ENCODE measurements at places on chromosomes 7 and 10. TPM values are rescaled to one million over a fixed set of nuclear protein-coding genes. Genes with fewer than 3 reads are reported as not detected.

The GLCCI1 gene
- 44.3 TPM for total RNA-seq

The PAX4 gene
- total RNA-seq, result not detected

The MMRN2 gene
- 1.3 TPM for total RNA-seq

The NPSR1 gene
- total RNA-seq, result not detected

The EVX1 gene
- total RNA-seq, result 0.28 TPM

The INSYN2A gene
- total RNA-seq, result 0.09 TPM

DNA sequence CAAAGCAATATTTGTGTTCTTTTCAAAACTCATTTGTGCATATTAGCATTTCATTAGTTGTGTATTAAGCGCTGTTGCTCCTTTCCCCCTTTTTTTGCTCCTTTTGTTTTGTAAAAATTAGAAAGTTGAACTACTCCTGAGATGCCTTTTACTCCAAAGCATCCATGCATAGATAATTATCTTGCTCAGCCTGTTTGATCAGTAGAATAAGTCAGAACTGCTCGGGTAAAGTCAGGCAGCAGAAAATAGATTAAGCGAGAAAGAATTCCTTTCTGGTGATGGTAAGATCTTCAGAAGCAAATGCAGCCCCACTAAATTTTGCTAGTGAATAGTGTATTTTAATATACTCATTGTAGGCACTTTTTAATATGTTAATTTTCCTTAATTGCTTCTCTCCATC, 227.1 kb downstream of the TEX36 start:
- no peak for DNase-seq

GRCh38 chr10:79311581-79312407, 35.5 kb upstream of the PPIF start:
- DNase-seq, result no peak

GRCh38 chr10:118712080-118712479, 42.7 kb downstream of the CACUL1 start:
- no peak for DNase-seq

- peak; percentile 87 for DNase-seq
Measured at GRCh38 chr10:71475243-71475871, 78.6 kb downstream of the CDH23 start.

DNA sequence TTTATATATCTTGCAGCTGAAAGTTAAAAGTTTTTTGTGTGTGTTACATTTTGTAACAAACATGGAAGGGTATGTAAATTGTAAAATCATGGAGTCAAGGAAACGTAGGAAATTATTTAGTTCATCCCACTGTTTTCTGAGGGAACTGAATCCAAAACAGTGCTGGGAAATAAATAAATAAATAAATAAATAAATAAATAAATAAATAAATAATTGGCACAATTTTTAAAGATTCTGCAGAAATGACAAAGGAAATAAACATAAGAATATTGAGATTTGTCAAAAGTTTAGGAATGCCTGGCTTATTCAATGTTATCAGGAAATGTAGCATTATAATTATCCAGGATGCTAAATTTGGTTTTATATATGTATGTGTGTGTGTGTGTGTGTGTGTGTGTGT, 91.4 kb upstream of the AGBL3 start:
- no peak for DNase-seq

DNA sequence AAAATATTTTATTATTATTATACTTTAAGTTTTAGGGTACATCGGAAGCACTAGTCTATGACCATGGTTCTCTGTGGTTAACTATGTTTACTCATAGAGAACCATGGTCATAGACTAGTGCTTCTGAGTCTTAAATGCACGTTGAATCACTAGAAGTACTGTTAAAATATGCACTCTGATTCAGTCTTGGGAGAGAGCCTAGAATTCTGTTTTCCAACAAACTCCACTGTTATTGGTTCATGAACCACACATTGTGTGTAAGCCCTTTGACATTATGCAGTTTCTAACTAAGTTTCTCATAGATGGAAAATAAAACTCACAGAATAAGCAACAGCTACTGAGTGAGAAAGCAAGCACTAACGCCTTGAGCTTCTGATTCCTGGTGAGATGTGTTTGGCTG, 1120.6 kb downstream of the SORCS1 start:
- DNase-seq, result no peak

DNA sequence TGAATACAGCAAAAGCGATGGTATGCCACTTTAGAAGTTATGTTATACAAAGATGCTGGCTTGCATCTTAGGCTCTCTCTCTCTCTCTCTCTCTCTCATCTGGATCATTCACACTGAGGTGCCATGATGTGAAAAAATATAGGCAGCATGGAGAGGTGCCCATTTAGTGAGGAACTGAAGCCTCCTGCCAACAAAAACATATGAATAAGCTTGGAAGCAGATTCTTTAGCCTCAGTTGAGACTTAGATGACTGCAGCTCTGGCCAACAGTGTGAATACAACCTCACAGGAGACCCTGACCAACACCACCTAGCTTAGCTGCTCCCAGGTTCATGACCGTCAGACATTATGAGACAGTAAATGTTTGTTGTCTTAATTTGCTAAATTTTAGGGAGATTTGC, 560.1 kb upstream of the LRRTM3 start:
- DNase-seq, result no peak

DNA sequence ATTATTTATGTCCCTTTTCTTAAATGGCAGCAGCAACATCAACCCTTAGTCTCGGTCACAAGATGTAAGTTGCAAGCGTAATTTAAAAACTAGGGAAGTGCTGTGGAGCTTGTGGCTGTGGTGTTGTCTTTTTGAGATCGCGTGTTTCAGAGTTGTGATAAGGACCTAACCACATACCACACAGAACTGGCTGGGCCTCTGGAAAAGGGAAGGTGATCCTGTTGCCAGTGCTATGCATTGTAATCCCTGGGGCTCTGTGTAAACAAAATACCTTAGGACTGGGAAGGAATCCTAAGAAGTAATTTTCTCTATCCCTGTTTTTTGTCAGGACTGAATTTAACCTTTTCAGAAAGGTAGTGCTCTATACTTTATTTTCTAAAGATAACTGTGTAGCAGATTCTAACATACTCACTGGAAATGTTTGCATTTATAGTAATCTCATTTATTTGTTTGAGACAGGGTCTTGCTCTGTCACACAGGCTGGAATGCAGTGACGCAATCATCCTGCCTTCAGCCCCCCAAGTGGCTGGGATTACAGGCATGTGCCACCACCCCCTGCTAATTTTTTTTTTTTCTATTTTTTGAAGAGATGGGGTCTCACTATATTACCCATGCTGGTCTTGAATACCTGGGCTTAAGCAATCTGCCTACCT, 60.4 kb downstream of the INPP5F start:
- DNase-seq, result peak; percentile 88

GRCh38 chr7:158160199-158160598, 427.4 kb downstream of the PTPRN2 start:
- no peak for DNase-seq

GRCh38 chr10:111934931-111935330, 248.6 kb downstream of the GPAM start:
- DNase-seq, result no peak

All from endodermal cell (in vitro differentiated cells).